ENCODE measurements at places on chromosomes 6 and 20. TPM values are rescaled to one million over a fixed set of nuclear protein-coding genes. Genes with fewer than 3 reads are reported as not detected.

The IRF4 gene
- 291 TPM for total RNA-seq

The ID4 gene
- 2.5 TPM for total RNA-seq

The EPPIN gene
- not detected for total RNA-seq

The PHACTR3 gene
- total RNA-seq: not detected

The FOXF2 gene
- total RNA-seq: not detected

The GJA10 gene
- total RNA-seq: not detected

The C4B gene
- 3.7 TPM for total RNA-seq

The LRFN2 gene
- not detected for total RNA-seq

The ACTR5 gene
- 12.3 TPM for total RNA-seq

The DEK gene
- 309 TPM for total RNA-seq

The MCCD1 gene
- not detected for total RNA-seq

GRCh38 chr6:143026696-143027449, 33.8 kb upstream of the AIG1 start:
- DNase-seq: peak; percentile 56

GRCh38 chr6:16421462-16421960, 183.1 kb downstream of the GMPR start:
- DNase-seq: no peak

- DNase-seq: peak; percentile 47
Observed at GRCh38 chr6:156634048-156634447, 143.1 kb upstream of the ARID1B start.

DNA sequence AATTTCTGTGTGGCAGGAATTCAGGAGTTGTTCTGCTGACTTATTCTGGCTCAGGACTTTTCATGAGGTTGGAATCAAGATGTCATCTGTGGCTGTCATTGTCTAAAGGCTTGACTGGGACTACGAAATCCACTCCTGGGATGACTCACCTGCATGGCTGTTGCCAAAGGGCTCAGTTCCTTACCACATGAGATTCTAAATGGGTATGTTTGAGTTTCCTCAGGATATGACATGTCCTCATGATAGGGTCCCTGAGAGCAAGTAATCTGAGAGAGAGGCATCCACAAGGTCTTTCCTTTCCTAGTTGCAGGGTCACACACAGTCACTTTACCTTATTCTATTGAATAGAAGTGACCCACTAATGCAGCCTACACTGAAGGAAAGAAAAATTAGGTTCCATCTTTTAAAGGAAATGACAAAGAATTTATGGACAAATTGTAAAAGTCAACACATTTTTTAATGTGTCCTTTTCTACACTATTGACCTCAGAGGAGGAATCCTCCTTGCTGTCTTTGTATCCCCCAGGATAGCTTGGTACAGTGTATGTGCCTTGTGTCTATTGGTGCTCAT, 1025.0 kb upstream of the GJE1 start:
- no peak for DNase-seq

GRCh38 chr6:119161438-119161837, 83.0 kb upstream of the FAM184A start:
- DNase-seq: no peak

GRCh38 chr6:166382933-166383801, at the start of gene MPC1:
MPC1 (minus strand) TSS chr6:166382940; CDS start chr6:166382876, 64 bp downstream.
- peak; percentile 96 for DNase-seq

DNA sequence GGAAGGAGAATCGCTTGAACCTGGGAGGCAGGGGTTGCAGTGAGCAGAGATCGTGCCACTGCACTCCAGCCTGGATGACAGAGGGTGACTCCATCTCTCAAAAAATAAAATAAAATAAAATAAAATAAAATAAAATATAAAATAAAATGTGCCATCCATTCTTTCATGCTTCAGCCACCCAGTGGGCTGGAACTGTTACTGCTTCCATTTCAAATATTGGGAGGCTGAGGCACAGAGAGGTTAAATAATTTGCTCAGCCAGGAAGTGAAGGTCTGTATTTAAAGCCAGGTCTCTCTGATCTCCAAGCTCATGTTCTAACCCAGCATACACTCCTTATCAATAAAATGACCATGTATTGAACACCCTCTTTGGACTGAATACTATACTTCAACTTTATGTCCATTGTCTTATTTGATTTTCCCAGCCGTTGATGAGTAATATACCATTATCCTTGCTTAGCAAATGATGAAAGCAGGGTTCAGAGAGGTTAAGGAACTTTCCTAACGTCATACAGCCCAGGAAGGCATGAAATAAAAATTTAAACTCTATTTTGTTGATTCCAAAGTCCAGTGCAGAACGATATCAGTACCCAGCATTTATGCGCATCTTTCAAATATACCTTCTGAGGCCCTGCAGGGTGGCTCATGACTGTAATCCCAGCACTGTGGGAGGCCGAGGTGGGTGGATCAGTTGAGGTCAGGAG, 25.8 kb upstream of the SLC9A8 start:
- DNase-seq: peak; percentile 40

- DNase-seq: peak; percentile 4
Observed at GRCh38 chr6:136031982-136032381, 180.5 kb downstream of the PDE7B start.

- DNase-seq: no peak
Observed at GRCh38 chr20:9555781-9556180, 41.4 kb downstream of the LAMP5 start.

DNA sequence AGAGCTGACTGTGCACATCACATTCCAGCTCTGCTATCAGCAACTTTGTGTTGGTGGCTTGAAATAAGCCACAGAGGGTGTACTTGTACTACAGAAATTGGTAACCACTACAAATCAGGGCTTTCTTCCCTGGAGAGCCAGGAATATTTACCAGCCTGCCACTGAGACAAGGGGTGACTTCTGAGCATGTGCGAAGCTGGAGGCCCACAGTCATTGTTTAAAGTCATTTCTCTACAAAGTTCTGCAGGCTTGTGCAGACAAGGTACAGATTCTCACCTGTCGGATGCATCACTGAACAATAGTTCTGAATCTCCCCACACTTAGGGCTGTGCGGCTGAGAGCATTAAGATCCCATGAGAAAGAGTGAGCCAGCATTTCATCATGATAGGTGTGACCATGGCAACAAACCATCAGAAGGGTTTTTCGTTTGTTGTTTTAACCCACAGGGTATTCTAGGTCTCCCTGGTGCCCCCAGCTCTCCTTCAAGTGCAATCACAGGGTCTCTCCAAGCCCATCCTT, 292.8 kb downstream of the CDC5L start:
- DNase-seq: no peak

DNA sequence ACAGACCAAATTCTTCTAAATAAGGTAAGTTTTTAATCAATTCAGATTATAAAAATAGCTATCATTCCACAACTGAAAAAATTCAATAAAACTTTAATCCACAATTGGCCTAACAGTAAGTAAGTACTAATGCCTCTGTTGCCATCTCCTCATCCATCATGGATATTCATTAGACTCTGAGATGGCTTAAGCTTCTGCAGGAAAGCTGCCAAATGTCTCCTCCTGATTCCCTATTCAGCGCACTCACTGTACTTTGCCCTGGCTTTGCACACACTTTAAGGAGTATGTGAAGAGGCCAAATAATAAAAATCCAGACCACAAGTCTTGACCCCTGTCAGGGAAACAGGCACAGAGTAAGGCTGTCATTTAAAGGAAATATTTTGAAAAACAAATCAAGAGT, 23.6 kb downstream of the PGM3 start:
- no peak for DNase-seq

GRCh38 chr6:119340796-119341487, 8.6 kb downstream of the MAN1A1 start:
- no peak for DNase-seq

DNA sequence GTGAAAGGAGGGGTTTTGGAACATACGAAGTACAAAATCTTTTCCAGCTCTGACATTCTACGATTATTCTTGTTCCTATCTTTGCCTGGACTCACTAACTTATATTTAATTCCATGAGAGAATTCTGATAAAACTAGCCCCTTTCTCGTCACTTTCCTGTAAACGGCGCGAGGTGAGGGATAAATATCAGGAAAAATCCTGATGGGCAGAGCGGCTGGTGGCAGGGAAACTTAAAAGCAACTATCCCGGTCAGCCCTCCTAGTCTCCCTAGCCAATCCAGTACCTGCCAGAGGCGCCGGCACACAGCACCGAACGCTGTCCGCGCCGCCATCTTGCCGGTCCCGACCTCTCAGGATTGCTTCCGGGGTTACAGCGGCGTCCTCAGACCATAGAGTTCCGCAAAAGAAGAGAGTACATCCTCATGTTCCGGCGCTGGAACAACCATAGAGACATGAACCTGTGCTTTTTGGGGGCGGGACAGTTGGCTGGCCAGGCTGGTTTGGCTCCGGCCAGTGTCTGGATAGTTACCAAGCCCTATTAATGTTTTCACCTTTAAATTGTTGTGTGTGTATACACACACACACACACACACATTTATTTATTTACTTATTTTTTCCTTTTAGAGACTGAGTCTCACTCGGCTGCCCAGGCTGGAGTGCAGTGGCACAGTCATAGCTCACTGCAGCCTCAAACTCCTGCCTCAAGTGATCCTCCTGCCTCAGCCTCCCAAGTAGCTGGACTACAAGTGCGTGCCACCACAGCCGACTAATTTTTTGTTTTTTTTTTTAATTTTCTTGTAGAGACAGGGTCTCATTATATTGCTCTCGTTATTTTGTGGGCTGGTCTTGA, at the start of gene MRPS10:
MRPS10 (minus strand) TSS at position 343 of the 849 bp plus-strand sequence; CDS start at position 331, 12 bp downstream.
- peak; percentile 96 for DNase-seq

- DNase-seq: no peak
Observed at GRCh38 chr6:169499848-169500247, 202.0 kb downstream of the WDR27 start.

DNA sequence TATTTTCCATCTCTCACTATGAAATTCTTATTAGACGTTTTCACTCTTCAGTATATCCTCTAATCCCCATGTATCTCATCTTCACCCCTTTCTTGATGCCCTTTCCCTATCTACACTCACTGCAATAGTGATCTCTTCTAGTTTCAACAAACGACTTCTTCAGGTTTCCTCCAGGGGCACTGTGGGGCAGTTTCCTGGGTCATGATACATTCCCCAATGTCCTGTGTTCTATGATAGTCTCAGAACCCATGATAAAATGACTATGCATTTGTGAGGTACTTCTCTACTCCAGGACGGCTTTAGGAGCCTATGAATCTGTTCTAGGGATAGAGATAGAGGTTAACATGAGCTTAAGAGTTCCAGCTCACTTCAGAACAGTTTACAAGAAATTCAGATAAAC, 183.3 kb downstream of the FOXC1 start:
- DNase-seq: peak; percentile 48

- DNase-seq: no peak
Observed at GRCh38 chr6:142642651-142643050, 302.3 kb downstream of the HIVEP2 start.

DNA sequence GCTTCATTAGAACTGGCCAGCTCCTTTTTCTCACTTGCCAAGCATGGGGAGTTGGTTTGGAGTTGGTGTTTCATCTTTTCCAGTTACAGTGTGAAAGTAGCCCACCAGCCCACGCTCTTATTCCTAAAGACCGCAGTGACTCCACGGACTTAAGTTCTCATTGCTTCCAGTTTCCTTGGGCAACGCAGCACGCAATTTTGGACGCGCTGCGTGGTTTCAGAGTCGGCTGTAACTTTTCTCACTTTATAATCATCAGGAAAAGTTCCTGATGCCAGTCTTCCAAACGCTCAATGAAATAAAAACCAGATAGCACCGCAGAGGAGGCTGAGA, 381 bp upstream of the PEX7 start:
- DNase-seq: peak; percentile 14

GRCh38 chr20:4491643-4492042, 230.1 kb upstream of the PRND start:
- no peak for DNase-seq

DNA sequence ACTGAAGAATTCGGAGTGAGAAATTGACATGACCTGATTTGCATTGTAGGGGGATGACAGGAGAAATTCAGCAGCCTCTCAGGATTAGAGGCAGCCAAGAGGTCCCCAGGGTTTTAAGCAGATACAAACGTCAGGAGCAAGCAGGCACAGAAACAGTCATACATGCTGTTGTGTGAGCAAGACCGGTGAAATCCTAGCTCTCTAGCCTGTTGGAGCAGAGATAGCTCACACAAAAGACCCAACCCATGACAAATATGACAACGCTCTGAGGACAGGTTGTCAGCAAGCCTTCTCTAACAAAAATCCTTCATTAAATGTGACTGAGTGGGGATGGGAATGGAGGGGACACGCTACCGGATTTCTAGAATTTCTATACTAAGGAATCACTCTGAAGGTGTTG, 23.0 kb upstream of the AKAP12 start:
- no peak for DNase-seq

- DNase-seq: no peak
Observed at GRCh38 chr6:36333931-36334725, 2.6 kb downstream of the BNIP5 start.

DNA sequence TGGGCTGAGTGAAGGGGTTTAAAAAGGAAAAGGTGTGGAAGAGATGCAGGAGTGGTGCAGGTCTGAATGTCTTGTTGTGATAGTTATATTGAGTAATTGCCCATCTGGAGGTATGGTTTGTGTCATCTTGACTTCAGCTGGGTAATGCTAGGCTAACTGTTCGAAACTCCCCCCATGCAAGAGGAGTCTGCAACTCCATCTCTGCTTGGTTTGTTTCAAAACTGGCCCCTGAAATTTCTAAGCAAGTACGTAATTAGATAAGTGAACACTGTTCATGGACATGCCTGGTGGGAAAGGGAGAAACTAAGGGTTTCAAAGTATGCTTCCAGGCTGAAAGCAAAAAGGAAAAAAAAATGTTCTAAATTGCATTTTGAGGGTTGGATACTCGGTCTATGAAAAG, 17.1 kb downstream of the TTK start:
- no peak for DNase-seq

DNA sequence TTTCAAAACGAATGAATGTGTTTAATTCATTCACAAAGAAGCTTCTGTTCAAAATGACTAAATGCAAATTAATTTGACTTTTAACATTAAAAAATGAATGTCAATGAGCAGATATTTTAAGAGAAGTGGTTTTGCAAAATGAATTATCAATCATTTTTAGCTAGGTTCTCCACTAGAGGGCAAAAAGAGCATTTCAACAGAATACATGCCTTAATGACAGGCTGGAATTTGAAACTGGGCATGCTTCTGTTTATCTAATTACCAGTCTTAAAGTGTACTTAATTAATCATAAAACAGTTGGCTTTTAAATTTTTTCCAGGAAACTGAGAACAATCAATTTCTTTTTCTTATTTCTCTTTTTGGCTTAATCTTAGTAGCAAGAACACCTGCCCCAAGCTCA, 63.8 kb upstream of the TINAG start:
- peak; percentile 11 for DNase-seq

DNA sequence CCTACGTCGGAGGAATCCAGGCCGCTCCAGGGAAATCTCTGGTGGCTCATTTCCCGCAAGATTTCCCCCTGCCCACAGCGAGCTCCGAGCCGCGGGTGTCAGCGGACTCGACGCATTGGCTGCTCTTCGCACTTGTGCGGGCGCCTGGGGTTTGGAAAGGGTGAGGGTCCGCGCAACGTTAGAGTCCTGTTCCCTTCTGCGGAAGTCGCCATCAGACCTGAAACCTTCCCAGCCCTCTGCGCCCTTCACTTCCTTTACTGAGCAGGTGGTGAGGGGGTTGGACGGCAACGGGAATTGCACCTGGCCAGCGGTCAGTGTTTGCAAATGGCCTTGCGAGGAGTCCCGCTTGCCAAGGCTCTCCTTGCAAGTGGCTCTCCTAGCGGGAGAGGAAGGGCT, 8.4 kb downstream of the PAX1 start:
- no peak for DNase-seq

- no peak for DNase-seq
Observed at GRCh38 chr6:37741757-37742400, 44.2 kb upstream of the MDGA1 start.

GRCh38 chr20:46051556-46052308, 22.7 kb downstream of the SLC12A5 start:
- no peak for DNase-seq

GRCh38 chr6:17574866-17575560, 25.1 kb upstream of the FAM8A1 start:
- DNase-seq: no peak
